Activated CD8-positive, alpha-beta memory T cell treated with anti-CD3 and anti-CD28 coated beads, Interleukin-2, amount 10 ng/mL, durations not matched to agents 7 days and 5 days (primary cell): ENCODE measurements at places on chromosomes 7 and 10.

DNA sequence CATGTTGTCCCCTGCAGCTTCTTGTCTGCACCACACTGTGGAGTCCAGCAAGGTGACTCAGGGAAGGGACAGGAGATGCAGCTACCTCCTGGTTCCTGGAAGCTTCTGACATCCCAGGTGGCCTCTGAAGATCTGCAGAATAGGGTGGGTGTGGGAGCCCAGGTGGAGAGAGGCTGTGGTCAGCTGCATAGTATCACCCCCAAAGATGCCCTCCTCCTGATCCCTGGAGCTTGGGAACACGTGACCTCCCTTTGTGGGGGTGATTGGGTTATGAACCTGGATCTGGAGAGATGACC, 25.4 kb downstream of the CALML3 start:
- no peaks in the 10 kb centered on the region for H3K36me3 ChIP-seq
- H3K27me3 ChIP-seq: peaks cover 22% of the 10 kb centered on the region
- H3K27ac ChIP-seq: no peak overlapping the region
- no peak for DNase-seq
- peaks cover 33% of the 10 kb centered on the region for H3K4me1 ChIP-seq

GRCh38 chr7:70778585-70778984, 353.4 kb upstream of the GALNT17 start:
- H3K27me3 ChIP-seq: no peaks in the 10 kb centered on the region
- no peak overlapping the region for H3K27ac ChIP-seq
- no peak overlapping the region for H3K4me3 ChIP-seq
- H3K36me3 ChIP-seq: peaks cover 9% of the 10 kb centered on the region

DNA sequence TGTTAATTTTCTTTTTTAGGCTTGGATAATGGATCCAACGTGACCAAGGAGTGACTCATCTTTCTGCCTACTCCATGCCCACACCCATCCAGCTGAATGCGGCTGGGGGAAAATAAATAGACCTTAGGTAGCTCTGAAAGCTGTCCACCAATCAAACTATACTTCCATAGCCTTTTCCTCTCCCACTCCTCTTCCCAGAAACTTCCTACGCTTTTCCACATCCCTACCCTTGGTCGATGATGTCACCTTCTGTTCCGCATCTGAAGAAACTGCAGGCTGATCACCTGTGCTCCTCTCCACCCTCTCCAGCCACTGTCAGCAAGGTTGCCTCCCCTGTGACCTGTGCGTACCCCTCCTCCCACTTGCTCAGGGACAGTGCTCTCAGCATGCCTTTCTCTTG, 359.8 kb upstream of the KLF6 start:
- no peak for DNase-seq
- H3K27ac ChIP-seq: no peak overlapping the region
- H3K36me3 ChIP-seq: peaks cover 17% of the 10 kb centered on the region
- no peaks in the 10 kb centered on the region for H3K4me1 ChIP-seq
- no peak overlapping the region for H3K4me3 ChIP-seq

DNA sequence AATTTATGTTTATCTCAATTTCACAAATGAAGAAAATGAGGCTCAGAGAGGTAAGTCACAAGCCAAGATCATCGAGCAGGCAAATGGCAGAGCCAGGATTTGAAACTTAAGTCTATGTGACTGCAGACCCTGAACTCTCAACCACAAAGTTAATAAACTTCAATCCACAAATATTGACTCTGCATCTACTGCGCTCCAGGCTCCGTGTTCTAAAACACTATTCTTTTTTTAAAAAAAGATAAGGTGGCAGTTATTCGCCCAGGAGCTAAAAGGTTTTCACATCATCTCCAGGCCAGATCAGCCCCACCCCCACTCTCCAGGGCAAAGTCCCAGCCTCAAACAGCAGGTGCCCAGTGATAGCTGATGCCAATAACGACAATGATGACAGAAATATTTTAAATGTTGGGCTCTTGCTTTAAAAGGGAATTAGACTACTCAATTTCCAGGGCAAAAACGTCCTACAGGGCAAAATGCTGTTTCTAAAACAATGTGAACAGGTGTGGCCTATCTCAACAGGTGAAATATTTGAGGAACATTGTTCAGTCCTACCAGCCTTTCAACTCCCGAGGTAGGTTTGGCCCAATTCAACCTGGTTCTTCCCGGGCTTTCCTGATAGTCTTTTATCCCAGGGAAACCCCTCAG, 85.2 kb downstream of the SORBS1 start:
- no peaks in the 10 kb centered on the region for H3K36me3 ChIP-seq
- H3K27ac ChIP-seq: no peak overlapping the region
- no peak overlapping the region for H3K4me3 ChIP-seq
- no peak for DNase-seq

DNA sequence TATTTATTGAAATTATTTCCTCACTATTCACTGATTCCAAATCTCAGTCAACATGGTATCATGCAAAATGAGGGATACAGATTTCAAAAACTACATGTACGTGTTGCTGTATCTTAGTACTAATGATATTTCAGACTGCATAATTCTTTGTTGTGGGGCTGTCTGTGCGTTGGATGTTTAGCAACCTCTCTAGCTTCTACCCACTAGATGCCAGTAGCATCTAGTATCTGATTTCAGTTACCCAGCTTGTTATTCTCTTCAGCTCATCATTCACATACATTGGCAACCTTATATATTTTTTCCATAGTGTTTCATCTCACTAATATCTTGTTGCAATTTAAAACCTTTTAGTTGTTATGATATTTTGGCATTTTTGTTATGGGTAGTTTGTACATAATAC, 22.5 kb upstream of the WASL start:
- H3K36me3 ChIP-seq: peaks cover 4% of the 10 kb centered on the region
- DNase-seq: no peak
- no peak overlapping the region for H3K27ac ChIP-seq
- no peak overlapping the region for H3K4me3 ChIP-seq
- H3K4me1 ChIP-seq: peaks cover 19% of the 10 kb centered on the region

DNA sequence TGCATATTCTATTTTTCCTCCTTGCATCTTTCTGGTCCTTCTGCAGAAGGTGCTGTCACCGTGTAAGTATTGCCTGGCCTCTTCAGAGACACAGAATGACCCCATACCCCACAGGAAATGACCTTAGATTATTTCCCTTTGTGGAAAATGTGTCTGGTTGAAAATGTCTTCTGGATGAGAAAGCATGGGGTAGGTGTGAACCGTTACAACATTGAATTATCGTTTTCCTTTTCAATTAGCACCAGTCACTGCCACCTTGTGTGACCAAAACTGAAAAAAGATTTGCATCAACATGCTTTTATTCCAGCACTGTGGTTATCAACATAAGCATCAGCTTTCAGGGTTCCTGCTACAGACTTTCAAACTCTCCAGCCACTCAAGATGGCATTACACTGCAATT, 58.0 kb upstream of the CELF2 start:
- no peaks in the 10 kb centered on the region for H3K4me1 ChIP-seq
- H3K36me3 ChIP-seq: no peaks in the 10 kb centered on the region
- peaks cover 17% of the 10 kb centered on the region for H3K27me3 ChIP-seq
- H3K27ac ChIP-seq: no peak overlapping the region
- H3K4me3 ChIP-seq: no peak overlapping the region

DNA sequence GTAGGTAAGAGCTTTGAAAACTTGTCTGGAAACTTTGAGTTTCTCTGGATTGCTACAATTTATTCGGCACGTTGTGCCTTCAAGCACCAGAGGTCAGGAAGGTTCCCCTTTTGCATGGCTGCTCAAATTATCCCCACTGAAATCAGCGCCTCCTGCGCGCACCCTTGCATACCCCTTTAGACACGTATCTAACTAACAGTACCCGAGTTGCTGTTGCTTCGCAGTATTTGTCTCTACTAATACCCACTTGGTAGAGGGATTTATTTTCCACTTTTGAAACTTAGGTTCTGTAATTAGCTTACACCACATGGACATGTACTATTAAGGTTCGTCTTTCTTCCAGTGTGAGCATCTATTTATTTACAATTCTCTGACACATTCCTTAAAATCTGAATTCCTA, 1.6 kb downstream of the MEOX2 start:
- H3K36me3 ChIP-seq: peaks cover 3% of the 10 kb centered on the region
- H3K4me1 ChIP-seq: no peaks in the 10 kb centered on the region
- no peak for DNase-seq
- H3K27ac ChIP-seq: no peak overlapping the region
- H3K27me3 ChIP-seq: peaks cover 44% of the 10 kb centered on the region

GRCh38 chr7:148918058-148918596, 34.0 kb upstream of the EZH2 start:
- no peaks in the 10 kb centered on the region for H3K27me3 ChIP-seq
- peaks cover 4% of the 10 kb centered on the region for H3K36me3 ChIP-seq
- DNase-seq: peak; percentile 21
- H3K27ac ChIP-seq: no peak overlapping the region
